NCI-H1436 treated with DMSO at 0.1 percent for 48 hours (cell line): ENCODE measurements at places on chromosomes 2 and 18.

DNA sequence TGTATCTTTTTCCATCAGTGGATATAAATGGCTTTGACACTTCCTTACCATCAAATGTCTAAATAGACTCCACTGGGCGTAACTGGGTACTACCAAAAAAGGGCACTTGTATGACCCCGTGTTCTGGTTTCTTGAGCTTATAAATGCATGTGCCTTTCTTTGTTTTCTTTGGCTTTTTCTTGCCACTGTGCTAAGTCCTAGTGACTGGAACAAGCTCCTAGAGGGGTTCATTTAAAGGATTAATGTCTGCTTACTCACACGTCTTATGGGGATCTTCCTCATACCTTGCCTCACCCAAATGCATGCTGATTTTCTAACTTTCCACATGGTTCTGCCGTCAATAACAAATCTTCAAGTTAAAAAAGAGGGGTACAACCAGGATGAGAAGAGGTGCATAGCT is 19.8 kb upstream of the ZNF532 start:
- DNase-seq: no peak

DNA sequence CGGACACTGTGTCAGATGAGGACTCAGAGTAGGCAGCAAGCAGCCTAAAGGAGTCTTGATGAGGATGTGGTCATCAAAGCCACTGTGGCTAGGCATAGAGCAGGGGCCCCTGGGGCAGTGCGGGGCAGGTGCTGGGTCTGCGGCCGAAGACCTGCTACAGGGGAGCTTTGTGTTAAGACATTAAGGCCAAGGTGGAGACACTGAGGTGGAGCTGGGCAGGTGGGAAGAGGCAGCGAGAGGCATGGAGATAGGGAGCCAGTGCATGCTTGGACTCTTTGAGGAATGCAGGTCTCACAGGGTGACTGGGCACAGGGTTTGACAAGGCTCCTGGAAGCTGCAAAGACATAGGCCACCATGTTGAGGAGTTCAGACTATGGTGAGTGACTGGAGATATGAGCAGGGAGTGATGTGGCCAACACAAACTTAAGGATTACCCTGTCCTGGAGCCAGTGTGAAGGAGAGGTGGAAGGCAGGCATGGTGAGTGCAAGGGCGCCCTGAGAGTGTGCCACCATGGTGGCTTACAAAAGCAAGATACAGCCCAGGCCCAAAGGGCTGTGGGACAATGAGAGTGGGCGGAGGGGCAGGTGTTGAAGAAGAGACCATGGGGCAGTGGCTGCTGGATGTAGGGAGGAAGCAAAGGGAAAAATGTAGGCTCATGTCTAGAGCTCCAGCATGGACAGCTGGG is 450.9 kb upstream of the HS6ST1 start:
- no peak for DNase-seq

DNA sequence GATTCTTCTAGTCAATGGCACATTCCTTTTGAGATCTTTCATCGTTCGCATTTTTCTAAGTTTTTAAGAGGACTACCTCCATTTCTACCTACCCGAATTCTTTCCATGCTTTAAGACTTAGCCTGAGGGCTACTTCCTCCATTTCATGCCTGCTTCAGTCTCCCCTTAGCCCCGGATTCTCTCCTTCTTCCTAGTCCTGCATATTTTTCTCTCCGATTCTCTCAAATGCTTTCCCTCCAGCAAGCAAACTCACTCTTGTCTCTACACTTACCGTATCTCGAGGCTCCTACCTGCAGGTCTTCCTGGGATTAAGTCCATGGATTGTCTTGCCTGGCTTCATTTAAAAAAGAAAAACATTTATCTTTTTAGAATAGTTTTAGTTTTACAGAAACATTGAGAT is 354.4 kb downstream of the MYCN start:
- no peak for DNase-seq

- no peak for DNase-seq
These were observed 36.4 kb downstream of the WDSUB1 start for GRCh38 chr2:159249990-159250715.

GRCh38 chr2:147236601-147237000 is 608.2 kb upstream of the ACVR2A start:
- no peak for DNase-seq

DNA sequence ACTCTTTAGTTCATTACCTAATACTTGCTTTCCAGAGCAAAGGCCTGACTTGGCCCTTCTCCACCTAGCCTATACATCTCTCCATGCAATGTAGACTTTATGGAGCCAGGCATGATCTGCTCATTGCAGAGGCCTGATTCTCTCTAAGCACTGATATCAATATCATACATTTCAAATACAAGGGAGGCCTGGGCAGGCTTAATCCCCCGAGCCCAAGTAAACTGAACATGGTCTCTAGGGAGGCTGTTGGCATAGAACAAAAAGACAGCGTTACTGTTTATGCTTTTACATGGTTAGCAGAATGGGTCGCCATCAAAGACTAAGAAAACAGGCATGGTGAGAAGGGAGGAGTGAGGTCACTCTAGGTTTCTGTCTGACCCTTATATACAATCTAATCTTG is 695.1 kb downstream of the ZEB2 start:
- DNase-seq: no peak
